ENCODE measurements at places on chromosomes 4 and X.
A peak's percentile ranks its signal among the peaks of the same experiment; 100 is the strongest.

GRCh38 chr4:165715211-165715610 is 157.8 kb upstream of the TLL1 start:
- DNase-seq: no peak

- DNase-seq: peak; percentile 13
Measured at GRCh38 chrX:74613370-74614092, 893 bp downstream of the RLIM start.

- peak; percentile 33 for DNase-seq
Measured at GRCh38 chr4:151407466-151408379, 1.3 kb upstream of the FHIP1A start.

DNA sequence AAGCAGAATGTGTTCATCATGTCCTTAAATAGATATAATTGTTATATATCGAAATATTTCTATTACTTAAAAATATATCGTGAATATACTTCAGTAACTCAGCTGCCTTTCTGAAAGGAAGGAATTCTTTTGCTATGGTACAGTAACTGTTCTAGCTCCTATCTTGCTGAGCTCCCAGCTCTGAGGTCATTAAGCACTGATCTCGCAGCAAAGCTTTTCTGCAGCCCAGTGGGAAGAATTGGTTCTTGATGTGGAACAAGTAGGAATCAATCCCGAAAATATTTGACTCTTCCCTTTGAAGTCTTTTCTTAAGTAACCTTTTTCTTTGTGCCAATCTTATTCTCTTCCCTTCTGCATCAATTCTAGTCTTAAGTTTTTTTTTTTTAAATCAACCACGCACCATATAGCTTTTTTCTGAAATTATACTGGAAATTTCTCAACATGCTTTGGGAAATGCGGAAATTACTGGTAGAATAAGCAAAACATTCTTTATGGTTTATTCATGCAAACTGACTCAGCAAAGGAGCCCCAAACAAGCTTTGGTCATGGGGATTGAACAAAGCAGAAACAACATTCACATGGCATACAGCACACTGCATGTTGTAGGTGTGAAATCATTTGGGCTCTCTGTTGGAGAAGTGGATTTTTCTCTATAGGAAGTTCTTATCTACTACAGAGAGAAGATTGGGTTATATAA is 428.9 kb upstream of the GNPDA2 start:
- DNase-seq: no peak

GRCh38 chr4:15605537-15605936 is 49.6 kb downstream of the FBXL5 start:
- no peak for DNase-seq

GRCh38 chrX:1389993-1390285 is 2.0 kb downstream of the SLC25A6 start:
- DNase-seq: no peak

DNA sequence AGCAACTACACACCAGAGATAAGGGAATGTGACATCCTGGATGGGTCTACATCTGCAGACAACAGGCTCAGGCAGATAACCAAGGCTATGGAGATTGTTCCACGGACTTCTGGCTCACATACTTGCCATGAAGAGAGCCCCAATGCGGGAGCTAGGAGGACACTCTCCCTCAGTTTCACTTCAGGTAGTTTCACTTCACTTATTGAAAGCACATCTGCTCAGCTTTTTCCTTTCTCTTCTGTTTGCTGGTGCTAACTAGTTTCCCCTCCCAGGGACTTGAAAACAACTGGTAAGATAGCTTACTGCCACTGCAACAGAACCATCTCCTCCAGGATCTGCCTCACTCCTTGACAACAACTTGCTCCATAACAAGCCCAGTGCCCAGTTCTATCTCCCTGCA is 1.4 kb upstream of the CT47C1 start:
- no peak for DNase-seq

- no peak for DNase-seq
Measured at GRCh38 chrX:29890004-29890403, 325.4 kb upstream of the MAGEB2 start.

DNA sequence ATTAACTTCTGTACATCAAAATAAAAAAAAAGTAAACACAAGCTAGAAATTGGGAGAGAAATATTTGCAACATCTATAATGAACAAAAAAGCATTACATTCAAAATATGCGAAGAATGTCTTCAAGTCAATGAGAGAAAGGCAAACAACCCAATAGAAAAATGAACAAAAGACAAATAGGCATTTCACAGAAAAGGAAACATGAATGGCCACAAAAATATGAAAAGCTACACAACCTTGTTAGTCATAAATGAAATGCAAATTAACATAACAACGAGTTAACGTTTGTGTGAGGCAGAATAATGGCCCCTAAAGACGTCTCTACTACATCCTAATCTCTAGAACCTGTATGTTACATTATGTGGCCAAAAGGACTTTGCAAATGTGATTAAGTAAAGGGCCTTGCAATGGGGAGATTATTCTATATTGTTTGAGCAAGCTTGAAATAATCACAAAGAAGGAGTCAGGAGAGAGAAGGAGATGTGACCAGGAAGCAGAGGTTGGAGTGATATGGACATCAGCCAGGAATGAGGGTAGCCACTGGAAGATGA is 86.8 kb downstream of the WDFY3 start:
- DNase-seq: no peak

DNA sequence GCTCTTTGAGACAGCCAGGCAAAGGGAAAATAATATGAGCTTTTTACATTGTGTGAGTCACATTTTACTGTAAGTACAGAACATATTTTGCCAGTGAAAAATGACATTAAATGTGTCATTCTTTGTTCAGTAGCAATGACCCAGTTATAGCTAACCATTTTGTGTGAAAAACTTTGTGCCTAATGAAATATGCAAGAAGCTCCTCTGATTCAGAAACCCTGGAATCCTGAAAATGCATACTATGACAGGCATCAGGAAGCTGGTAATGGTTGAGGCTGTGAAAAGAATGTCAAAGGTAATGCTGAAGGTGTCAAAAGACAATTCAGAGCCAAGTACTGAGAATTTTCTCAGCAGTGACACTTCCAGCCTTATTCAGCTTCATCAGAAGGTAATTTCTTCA is 549.5 kb upstream of the SMIM31 start:
- no peak for DNase-seq

DNA sequence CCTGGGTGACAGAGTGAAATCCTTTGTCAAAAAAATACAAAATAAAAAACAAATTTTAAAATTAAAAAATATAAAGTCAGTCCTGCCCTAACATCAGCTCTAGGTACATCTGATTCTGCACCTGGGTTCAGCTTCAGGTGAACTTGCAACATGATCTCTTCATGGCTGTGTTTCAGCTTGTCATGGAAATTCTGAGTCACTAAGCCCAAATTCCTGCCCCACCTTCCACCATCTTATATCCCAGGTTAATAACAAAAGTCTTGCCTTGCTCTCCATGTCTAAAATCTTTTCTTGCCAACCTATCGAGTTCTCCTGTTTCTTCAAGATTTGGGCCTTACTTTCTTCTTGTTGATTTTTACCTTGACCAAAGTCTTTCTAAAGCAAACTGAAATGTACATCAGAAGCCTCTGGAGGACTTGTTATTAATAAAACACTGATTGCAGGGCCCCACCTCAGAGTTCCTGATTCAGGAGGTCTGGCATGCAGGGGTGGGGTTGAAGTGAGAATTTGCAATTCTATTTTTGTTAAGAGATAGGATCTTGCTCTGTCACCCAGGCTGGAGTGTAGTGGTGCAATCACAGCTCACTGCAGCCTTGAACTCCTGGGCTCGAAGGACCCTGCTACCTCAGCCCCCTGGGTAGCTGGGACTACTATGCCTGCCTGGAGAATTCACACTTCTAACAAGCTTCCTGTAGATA is 125.8 kb upstream of the VCX3A start:
- no peak for DNase-seq

DNA sequence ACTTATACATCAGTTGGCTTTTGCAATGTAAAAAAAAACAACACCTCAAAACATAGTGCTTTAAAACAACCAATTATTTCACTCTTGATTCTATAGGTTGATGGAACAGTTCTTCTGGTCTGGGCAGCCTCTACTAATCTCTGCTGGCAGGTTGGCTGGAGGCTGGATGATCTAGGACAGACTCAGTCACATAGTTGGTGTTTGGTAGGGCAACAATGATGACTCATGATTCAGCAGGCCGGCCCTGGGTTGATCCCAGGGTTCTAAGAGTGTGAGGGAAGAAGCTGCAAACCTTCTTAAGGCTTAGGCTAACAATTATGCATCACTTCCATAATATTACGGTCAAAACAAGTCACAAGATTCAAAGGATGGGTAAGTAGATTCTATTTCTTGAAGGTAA is 558.2 kb downstream of the ZNF674 start:
- DNase-seq: no peak

DNA sequence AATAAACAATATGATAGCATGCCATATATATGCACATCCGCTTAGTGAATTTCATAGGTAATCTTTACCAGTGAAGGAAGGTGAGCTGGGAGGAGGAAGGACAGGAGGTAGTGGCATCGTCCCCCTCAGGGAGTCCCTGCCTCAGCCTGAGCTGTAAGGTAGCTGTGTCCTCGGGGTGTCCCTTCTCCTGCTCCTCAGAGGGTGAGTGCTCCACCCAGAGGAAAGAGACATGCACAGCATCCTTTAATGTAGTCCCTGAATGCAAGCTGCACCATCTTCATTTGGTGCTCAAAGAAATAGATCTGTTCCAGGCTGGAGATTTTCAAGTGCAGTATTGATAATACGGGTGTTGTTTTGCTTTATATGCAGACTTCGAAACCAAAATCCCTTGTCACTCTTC is 330.4 kb upstream of the SFRP2 start:
- DNase-seq: no peak

- no peak for DNase-seq
Measured at GRCh38 chr4:38576767-38577166, 87.2 kb upstream of the KLF3 start.

- no peak for DNase-seq
Measured at GRCh38 chrX:115616943-115617563, 56.1 kb downstream of the PLS3 start.

GRCh38 chr4:96675416-96675815 is 835.5 kb downstream of the PDHA2 start:
- no peak for DNase-seq

GRCh38 chrX:134020910-134021309 is 35.5 kb upstream of the GPC3 start:
- peak; percentile 14 for DNase-seq

DNA sequence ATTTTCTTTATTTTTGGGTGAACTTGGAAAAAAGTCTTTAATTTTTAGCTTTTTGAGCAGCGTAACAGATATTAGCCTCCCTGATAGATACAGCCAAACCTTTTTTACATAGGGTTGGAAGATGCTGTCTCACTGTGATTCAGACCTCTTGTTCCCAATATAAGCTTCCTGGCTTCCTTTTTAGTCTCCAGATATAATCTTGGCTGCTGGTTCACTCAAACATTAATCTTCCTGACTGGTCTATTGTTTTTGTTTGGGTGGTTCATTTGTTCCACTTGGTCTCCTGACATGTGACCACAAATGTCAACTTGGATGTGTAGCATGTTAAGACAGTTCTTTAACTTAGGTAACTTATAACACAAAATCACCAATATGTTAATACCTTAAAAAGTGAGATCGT is 23.0 kb downstream of the RPA4 start:
- DNase-seq: no peak

- DNase-seq: no peak
Measured at GRCh38 chr4:16588651-16589050, 309.8 kb downstream of the LDB2 start.

DNA sequence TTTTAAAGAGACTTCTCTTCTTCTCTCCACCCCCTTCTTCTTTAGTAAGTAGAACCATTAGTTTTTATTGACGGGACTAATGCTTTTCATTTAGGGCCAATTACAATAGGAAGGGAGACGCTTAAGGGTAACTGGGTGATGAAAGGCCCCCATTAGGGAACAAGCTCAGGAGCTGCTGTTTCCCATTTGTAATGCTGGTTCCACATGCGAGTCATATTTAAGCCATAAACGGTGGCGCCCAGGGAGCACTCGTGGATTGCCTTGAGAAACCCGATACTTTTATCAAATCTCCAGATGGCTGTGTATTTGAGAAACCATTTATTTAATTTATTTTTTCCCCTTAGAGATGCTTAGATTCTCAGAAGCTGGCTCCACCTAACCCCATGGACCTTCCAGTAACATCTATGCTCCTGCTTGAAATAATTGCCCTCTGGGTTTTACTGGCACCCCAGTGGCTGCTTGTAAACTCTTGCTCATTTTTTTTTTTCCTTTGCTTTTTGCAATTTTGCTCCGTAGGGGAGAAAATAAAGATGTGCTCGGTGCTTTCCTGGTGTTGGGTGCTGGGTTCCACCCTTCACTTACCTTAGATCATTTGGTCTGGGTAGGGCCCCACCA is 124.2 kb upstream of the MSX1 start:
- DNase-seq: no peak

- DNase-seq: no peak
Measured at GRCh38 chr4:38442073-38442788, 221.8 kb upstream of the KLF3 start.

- DNase-seq: no peak
Measured at GRCh38 chr4:79199743-79200142, 126.1 kb downstream of the NAA11 start.

- DNase-seq: no peak
Measured at GRCh38 chr4:77742054-77742453, 77.1 kb downstream of the CNOT6L start.

DNA sequence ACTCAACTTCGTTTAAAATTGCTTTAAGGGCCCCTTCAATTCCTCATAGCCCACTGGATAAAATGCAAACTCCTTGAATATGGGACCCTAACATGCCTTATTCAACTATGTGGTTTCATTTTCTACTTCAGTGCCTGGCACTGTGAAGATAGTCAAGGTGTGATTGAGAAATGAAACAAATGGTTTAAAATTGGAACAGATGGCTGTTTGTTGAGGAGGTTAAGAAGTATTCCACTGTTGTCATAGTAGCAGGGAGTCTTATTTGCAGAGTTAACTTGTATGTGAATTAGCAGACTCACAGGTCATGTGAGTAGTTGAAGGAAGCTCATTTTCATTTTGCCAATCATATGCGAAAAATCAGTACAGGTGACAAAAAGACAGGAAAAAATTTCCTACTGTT is 593.3 kb downstream of the KCTD8 start:
- DNase-seq: peak; percentile 15

GRCh38 chr4:27327421-27328181 is 467.0 kb downstream of the STIM2 start:
- DNase-seq: no peak

DNA sequence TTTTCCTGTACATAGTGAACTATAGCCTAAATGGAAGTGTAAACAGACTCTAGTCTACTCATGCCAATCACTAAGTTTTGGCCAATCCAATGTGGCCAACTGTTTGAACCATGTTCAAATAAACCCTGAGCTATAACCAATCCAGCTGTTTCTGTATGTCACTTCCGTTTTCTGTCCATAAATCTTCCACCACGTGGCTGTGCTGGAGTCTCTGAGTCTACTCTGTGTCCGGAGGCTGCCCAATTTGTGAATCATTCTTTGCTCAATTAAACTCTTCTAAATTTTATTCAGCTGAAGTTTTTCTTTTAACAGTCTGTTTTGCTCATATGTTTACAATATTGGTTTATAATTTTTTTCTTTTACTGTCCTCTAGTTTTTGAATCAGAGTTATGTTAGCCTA is 112.3 kb upstream of the BANK1 start:
- DNase-seq: no peak

DNA sequence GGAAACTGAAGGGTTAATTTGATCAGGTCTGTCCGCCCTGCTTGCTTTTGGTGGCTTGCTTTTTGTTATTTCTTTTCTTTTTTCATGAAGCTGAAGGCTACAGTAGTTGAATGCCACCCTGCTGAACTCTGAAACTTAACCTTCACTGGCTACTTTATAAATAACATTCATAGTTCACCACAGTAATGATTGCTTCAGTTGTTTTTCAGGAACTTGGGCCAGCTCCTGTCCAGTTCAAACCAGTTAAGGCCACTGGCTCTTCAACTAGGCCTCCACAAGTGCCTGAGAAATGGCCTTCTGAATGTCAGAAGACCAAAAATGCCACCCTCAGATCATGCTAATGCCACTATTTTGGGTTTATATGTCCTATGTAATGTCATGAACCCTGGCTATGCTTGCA is 7.7 kb upstream of the ASB9 start:
- no peak for DNase-seq
